ENCODE measurements at places on chromosomes 1 and 21.

GRCh38 chr1:6866825-6867224, 81.6 kb downstream of the CAMTA1 start:
- no peak for DNase-seq

DNA sequence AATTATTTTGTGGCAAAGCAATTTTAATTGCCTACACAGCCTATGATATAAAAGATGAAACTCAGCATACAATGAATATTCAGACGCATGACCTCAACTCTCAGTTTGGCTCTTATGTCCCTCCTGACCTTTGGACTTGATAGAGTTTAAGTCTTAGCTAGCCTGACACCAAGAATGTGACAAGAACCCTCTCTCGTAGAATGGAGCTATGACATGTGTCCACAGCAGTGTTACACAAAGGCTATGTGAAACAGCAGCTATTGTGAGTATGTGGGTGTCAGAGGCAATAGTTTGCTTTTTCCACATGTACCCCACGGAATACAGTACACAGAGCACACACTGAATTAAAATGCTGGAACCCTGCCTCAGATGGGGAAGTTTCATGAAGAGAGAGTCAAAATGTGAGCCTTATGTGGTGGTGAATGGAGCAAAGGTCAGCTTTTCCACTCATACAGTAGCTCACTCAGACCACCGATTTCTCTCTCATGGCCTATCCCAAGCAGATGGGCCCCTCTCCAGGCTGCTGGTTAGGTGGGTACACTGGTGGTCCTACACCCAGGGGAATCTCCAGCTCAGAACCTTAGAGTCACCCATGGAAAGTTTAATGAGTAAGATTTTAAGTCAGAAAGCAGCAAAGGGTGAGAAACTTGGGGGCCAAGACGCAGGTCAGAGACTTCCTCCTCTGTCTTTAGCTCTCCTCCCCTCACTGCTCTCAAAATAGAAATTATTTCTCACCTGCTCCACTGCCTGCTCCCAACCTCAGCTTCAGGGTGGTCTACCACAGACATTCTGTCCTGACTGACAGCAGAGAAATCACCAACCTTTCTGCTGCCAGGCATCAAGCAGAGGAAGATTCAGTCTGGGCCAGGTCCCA, 10.1 kb upstream of the XCL2 start:
- no peak for DNase-seq

- DNase-seq, result no peak
Measured at GRCh38 chr1:84259376-84259775, 42.1 kb upstream of the SAMD13 start.

GRCh38 chr21:44000360-44000759, 11.7 kb upstream of the TRAPPC10 start:
- DNase-seq, result no peak

DNA sequence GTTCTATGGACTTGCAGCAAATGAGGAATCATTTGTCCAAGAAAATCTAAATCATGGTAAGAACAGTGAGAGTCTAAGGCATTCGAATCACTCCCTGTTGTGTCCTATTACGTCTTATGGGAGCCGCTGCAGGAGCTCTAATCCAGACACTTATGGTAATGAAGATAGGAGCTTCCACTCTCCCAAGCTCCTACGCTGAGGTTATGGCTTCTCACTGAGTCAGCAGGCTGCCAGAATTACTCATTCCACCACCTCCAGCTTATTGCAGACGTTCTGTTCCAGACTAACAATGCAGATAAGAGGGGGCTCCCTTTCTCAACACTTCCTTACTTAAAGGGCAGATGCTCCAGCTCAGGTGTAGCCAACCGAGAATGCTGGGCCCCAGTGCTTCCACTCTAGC, 212.6 kb downstream of the GREM2 start:
- DNase-seq, result peak; percentile 38

DNA sequence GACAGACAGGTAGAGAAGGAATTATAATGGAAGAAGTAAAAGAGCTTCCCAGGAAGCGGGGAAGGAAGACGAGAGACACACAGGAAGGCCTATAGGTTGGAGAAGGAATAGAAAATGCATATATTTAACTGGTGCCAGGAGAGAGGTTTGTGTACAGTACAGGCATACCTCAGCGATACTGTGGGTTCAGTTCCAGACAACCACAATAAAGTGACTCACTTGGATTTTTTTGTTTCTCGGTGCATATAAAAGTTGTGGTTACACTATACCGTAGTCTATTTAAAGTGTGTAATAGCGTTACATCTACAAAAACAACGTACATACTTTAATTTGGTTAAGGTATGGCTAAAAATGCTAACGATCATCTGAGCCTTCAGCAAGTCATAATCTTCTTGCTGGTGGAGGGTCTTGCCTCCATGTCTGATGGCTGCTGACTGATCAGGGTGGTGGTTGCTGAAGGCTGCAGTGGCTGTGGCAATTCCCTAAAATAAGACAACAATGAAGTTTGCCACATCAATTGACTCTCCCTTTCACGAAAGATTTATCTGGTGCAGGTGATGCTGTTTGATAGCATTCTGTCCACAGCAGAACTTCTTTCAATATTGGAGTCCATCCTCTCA, 16.0 kb downstream of the YARS1 start:
- no peak for DNase-seq

DNA sequence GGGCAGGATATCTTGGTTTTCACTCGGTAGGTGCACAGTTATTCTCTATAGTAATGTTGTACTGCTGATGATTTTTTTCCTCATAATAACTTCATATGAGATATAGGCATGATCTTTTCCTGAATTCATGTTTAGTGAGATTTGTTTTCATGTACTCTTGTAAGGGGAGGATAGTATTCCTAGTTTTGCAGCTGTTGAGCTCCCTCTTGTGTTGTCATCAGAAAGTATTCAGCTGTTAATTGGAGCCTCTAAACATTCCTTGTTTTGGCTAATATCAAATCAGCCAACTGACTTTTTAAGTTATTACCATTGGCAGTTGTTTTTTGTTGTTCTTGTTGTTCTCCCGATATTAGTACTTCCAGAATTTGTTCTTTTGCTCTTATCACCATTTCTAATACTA, 24.4 kb downstream of the OR10R2 start:
- DNase-seq, result peak; percentile 29
